Stimulated activated CD4-positive, alpha-beta T cell treated with anti-CD3 and anti-CD28 coated beads, Interleukin-1b, Interleukin-23, amount 100 ng/mL, for 48 hours (primary cell): ENCODE measurements at places on chromosomes 12 and 14.

GRCh38 chr12:99911967-99912366, 72.8 kb downstream of the ANKS1B start:
- DNase-seq = no peak

- no peak for DNase-seq
Measured at GRCh38 chr12:78864403-78864869, at the start of gene SYT1. Gene SYT1, plus strand, starts transcription at chr12:78864774.

GRCh38 chr14:24274101-24274543, 2.7 kb upstream of the RABGGTA start:
- DNase-seq = peak; percentile 66

GRCh38 chr14:103312006-103312635, 21.9 kb upstream of the EIF5 start:
- no peak for DNase-seq

DNA sequence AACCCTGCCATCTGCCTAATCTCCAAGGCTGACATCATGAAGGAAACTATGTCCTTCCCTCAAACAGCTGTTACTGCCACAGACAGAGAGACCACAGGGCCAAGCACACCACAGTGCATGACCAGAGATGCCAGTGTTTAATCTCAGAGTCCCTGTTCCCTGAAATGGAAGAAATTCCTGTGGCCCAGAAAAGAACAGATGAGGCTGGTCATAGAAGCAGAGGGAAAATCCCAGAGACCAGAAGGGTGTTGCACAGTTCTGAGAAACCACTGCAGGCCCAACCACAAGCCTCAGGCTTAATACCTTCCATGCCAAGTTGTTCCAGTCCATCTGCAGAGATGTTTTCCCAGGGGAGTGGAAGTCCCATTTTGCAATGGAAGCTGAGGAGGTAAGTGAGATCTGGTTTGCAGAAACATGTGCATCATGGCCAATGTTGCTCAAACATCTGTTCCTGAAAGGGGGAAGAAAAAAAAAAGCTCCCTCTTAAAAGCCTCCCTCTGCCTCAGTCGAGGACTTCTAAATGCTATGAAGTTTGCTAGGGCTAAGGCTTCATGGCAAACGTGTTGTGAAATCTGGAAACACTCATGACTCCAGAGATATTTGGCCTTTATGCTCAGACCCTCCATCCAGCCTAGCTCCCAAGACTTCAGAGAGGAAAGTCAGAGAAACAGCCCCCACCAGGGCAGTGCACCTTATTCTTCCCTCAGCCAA, 98.6 kb downstream of the SCARB1 start:
- DNase-seq = no peak

GRCh38 chr14:59229653-59230406, 41.4 kb downstream of the DAAM1 start:
- no peak for DNase-seq

GRCh38 chr12:53676656-53677015, 753 bp upstream of the ATP5MC2 start:
- peak; percentile 11 for DNase-seq

- no peak for DNase-seq
Measured at GRCh38 chr12:57890191-57891115, 43.9 kb upstream of the CTDSP2 start.

- DNase-seq = no peak
Measured at GRCh38 chr12:1908758-1909157, 9.7 kb downstream of the CACNA2D4 start.

- DNase-seq = no peak
Measured at GRCh38 chr12:42912367-42912766, 322.8 kb upstream of the PRICKLE1 start.

DNA sequence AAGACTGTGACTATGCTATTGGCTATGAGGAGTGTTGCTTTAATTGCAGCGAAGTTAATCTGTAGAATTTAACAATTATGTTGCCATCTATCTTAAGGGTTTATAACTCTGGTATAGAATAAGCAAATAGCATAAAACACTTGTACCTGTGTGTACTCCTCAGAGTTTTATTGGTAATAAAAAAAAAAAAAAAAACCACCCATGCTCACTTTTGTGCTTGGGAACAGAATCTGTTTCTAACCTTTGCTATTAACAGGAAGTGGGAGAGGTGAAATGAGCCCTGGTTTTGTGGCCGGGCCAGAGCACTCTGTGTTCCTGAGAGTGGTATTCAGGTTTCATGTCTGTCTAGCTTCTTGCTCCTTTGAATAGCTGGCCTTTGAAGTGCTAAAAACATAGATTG, 53.1 kb downstream of the PDE3A start:
- no peak for DNase-seq

DNA sequence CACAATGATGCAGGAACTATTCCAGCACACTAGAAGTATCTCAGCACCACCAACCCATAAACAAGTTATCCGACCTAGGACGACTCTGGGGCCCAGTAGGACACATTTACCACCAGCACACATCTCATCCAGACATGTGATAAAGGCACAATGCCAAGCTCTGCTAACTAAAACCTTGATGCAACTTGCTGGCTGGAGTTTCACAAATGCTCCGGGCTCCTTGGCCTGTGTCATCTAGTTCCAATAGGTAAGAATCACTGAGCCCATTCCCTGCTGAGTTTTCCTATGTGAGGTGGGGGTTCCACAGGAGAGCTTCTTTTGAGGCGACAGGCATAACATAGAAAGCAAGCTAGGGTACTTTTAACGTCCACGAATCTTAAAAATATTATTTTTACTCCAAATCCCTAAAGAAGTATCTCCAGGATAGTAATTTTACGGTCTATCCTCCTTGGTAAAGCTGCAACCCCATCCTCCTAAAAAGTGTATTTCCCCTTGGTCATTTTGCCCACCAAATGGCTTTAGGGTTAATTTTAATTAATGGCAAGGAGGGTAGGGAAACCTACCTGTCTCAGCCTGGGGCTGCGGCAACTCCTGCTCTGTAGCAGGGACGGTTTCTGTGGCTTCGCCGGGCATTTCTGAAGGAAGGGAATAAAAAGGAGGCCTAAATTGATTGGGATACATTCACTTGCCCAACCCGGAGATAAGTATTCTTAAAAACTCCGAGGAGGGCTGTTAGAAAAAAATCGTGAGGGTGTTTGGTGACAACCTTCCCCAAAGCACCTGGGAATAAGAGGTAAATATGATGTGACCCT, 1.0 kb downstream of the NACA start:
- DNase-seq = no peak

- DNase-seq = no peak
Measured at GRCh38 chr12:30977537-30978349, 51.2 kb downstream of the TSPAN11 start.

- no peak for DNase-seq
Measured at GRCh38 chr12:41536813-41537490, 348.8 kb downstream of the PDZRN4 start.

- no peak for DNase-seq
Measured at GRCh38 chr14:62126879-62127478, 364.8 kb downstream of the SNAPC1 start.

- DNase-seq = no peak
Measured at GRCh38 chr14:99733540-99734405, 49.7 kb downstream of the CYP46A1 start.

- DNase-seq = no peak
Measured at GRCh38 chr12:56129942-56130495, 2.0 kb downstream of the ESYT1 start.

GRCh38 chr12:77113971-77114370, 48.6 kb upstream of the E2F7 start:
- no peak for DNase-seq

- DNase-seq = no peak
Measured at GRCh38 chr12:46915082-46915481, 89.3 kb upstream of the SLC38A4 start.
